Activated naive CD8-positive, alpha-beta T cell treated with anti-CD3 and anti-CD28 coated beads, Interleukin-2, amount 10 ng/mL, durations not matched to agents 7 days and 5 days (primary cell): ENCODE measurements at places on chromosomes 6 and 20. TPM values are rescaled to one million over a fixed set of nuclear protein-coding genes. Genes with fewer than 3 reads are reported as not detected.

GRCh38 chr6:168105813-168106632 is 27.0 kb upstream of the FRMD1 start:
- DNase-seq = no peak
- H3K4me1 ChIP-seq = no peaks in the 10 kb centered on the region
- H3K4me3 ChIP-seq = no peak overlapping the region
- H3K36me3 ChIP-seq = no peaks in the 10 kb centered on the region

DNA sequence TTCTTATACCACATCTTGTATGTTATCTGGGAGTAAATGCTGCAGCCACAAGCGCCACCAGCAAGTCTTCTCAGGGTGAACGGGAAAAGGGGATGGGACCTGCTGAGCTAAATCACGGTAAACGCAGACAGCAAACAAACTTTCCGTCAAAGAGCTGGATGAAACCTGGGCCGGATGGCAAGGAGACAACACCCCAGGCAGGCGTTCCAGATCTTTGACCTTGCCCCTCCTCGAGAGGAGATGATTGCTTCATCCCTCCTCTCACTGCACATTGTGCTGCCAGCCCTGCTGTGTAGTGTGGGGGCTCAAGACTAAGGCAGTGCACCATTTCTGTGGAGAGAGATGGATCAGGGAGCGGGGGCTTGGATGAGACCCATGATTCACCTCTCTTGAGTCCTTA is 9.8 kb downstream of the RAET1E start:
- H3K27ac ChIP-seq = no peak overlapping the region
- peaks cover 2% of the 10 kb centered on the region for H3K4me1 ChIP-seq
- no peak overlapping the region for H3K4me3 ChIP-seq
- no peaks in the 10 kb centered on the region for H3K36me3 ChIP-seq
- no peak for DNase-seq
- peaks cover 31% of the 10 kb centered on the region for H3K27me3 ChIP-seq

GRCh38 chr20:38434301-38434741 is 807 bp downstream of the SNHG17 start:
- H3K27me3 ChIP-seq = peaks cover 8% of the 10 kb centered on the region
- H3K4me3 ChIP-seq = peak overlapping the region; percentile 93
- peaks cover 22% of the 10 kb centered on the region for H3K36me3 ChIP-seq

DNA sequence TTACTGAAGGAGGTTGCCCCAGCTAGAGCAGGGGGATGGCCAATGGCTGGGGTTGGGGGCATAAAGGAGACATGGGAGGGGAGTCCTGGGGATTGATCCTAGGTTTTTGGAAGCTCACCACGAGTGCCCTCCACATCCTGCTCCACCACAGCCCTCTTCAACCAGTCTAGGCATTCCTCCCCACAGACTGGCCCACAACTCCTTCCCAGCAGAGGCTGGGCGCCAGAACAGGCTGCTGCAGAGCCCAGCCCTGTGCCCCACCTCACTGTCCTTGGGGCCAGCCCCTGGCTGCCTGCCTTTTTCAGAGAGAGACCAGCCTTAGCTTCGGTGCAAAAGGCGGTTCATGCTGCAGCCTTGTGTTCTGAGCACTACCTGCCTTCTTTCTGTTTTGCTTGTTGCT is 16.4 kb downstream of the RPP40 start:
- H3K36me3 ChIP-seq = peaks cover 5% of the 10 kb centered on the region
- no peak overlapping the region for H3K27ac ChIP-seq
- DNase-seq = no peak
- no peaks in the 10 kb centered on the region for H3K4me1 ChIP-seq
- H3K27me3 ChIP-seq = peaks cover 5% of the 10 kb centered on the region
- H3K4me3 ChIP-seq = no peak overlapping the region

- H3K4me3 ChIP-seq = no peak overlapping the region
- no peaks in the 10 kb centered on the region for H3K4me1 ChIP-seq
- H3K36me3 ChIP-seq = no peaks in the 10 kb centered on the region
- H3K27ac ChIP-seq = no peak overlapping the region
Observed at GRCh38 chr20:44279228-44279627, 31.8 kb downstream of the FITM2 start.

- H3K27ac ChIP-seq = no peak overlapping the region
- peak; percentile 63 for DNase-seq
- H3K36me3 ChIP-seq = no peaks in the 10 kb centered on the region
- peaks cover 26% of the 10 kb centered on the region for H3K27me3 ChIP-seq
Observed at GRCh38 chr20:34215711-34216381, 25.4 kb upstream of the ASIP start.

DNA sequence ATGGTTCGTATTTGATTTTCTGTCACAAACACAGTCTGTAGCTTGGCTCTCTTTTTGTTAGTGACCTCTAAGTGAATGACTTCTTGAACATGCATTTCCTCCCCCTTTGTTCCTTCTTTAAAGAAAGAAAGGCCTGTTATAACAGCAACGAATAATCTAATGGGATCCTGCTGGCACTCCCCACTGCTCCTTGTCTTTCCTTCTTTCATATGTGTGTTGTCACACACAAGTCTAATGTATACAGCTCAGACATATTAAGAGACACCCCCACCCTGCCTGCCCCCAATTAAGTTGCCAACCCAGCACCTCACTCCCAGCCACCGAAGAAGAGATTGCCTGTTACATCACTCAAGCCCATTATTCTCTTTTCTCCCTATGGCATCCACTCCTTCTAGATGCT is 4.9 kb upstream of the SAMD5 start:
- DNase-seq = no peak
- no peaks in the 10 kb centered on the region for H3K36me3 ChIP-seq
- no peak overlapping the region for H3K4me3 ChIP-seq
- H3K27me3 ChIP-seq = peaks cover 44% of the 10 kb centered on the region

DNA sequence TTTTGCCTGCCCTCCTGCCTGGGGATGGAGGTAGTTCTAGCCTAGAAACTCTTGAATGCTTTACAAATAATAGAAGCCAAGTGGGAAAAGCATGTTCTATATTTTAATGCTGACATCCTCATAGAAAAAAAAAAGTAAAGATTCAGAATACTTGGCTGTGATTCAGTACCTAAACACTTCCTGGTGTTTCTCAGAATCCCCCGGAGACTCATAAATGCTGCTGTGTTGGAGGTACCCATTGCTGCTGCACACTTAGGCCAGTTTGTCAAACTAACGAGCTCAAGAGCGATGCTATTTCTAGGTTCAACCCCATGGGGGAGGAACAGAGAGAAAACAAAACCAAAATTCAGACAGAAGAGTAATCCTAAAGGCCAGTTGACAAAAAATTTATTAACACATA is 38.8 kb upstream of the ZFP64 start:
- H3K4me3 ChIP-seq = no peak overlapping the region
- no peaks in the 10 kb centered on the region for H3K36me3 ChIP-seq
- no peaks in the 10 kb centered on the region for H3K4me1 ChIP-seq
- no peak overlapping the region for H3K27ac ChIP-seq

EPHA7 gene
- not detected for total RNA-seq

CLVS2 gene
- not detected for total RNA-seq

LAMA4 gene
- not detected for total RNA-seq
